ENCODE measurements at places on chromosomes 4 and X. TPM values are rescaled to one million over a fixed set of nuclear protein-coding genes. Genes with fewer than 3 reads are reported as not detected.

- DNase-seq = no peak
- no peaks in the 10 kb centered on the region for H3K36me3 ChIP-seq
- no peaks in the 10 kb centered on the region for H3K27me3 ChIP-seq
- H3K27ac ChIP-seq = no peak overlapping the region
- H3K4me3 ChIP-seq = no peak overlapping the region
These were observed 261.0 kb downstream of the BMPR1B start for GRCh38 chr4:95018785-95019184.

DNA sequence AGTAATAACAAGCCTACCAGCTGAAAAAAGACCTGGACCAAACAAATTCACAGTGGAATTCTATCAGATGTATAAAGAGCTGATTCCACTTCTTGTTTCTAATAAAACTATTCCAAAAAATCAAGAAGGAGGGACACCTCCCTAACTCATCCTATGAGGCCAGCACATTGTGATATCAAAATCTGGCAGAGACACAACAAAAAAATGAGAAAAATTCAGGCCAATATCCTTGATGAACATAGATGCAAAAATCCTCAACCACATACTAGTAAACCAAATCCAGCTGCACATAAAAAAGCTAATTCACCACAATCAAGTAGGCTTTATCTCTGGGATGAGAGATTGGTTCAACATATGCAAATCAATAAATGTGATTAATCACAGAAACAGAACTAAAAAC is 147.9 kb upstream of the NEIL3 start:
- DNase-seq = no peak
- peaks cover 14% of the 10 kb centered on the region for H3K4me1 ChIP-seq
- H3K27ac ChIP-seq = no peak overlapping the region
- H3K36me3 ChIP-seq = peaks cover 5% of the 10 kb centered on the region
- peaks cover 2% of the 10 kb centered on the region for H3K27me3 ChIP-seq

Gene PDE6B
- total RNA-seq = 13.3 TPM

Gene FHIP1A
- total RNA-seq = not detected

DNA sequence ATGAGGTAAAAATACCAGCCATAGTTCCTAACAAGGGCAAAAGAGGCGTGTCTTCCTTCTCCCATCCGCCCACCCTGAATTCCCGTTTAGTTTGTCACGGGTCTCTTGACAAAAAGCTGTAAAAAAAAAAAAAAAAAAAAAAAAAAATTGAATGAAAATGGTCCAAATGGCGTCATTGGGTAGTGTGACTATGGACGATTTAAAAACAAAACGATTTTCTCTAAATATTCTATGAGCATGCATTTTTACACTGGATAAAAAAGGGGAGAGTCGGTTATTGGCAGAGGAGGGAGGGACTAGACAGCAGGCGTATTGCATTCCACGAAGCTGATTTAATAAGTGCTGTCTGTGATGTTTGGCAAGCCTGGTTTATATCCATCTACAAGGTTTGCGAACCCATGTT is at the start of gene FAM133A:
TSS of gene FAM133A (plus strand) at position 338 of the 403 bp plus-strand sequence. CDS start 35,214 bp downstream, outside the sequence.
- H3K4me3 ChIP-seq = peak within 1 kb of the TSS; percentile 83
- peak within 1 kb of the TSS; percentile 47 for H3K27ac ChIP-seq
- no peaks in the 10 kb centered on the region for H3K36me3 ChIP-seq
- no peaks in the 10 kb centered on the region for H3K4me1 ChIP-seq
- no peak for DNase-seq

Gene ABLIM2
- 0.60 TPM for total RNA-seq

GRCh38 chr4:185576962-185577950 is 41.9 kb upstream of the PDLIM3 start:
- peaks cover 8% of the 10 kb centered on the region for H3K27me3 ChIP-seq
- no peak overlapping the region for H3K4me3 ChIP-seq
- no peaks in the 10 kb centered on the region for H3K4me1 ChIP-seq
- no peaks in the 10 kb centered on the region for H3K36me3 ChIP-seq
- H3K27ac ChIP-seq = no peak overlapping the region

DNA sequence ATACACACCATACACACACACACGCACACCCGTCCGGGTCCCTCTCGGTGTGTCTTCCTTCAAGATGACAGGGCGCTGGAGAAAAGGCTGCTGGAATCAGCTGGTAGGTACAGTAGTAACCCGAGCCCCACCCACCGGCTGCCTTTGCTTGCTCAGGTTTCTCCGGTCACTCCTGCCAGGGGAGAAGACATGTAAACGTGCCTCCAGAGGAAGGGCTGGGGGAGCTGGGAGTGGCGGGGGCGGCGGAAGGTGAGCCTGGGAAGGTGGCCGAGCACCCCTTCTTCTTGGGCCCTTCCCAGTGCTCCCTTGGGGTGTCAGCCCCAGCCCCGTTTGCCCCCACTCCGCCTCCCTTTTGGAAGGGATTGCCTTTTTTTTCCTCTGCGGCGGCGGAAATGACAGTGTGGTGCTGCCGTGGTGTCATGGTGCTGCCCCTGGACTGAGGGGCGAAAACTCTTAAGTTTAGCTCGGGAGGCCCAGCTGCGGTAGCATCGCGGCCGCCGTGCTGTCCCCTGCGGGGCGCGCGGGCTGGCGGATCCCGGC is at the start of gene MID2:
TSS of gene MID2 (plus strand) at position 169 of the 540 bp plus-strand sequence. CDS start 561 bp downstream, outside the sequence.
- H3K27ac ChIP-seq = no peak within 1 kb of the TSS
- no peaks in the 10 kb centered on the region for H3K36me3 ChIP-seq
- H3K4me1 ChIP-seq = peaks cover 25% of the 10 kb centered on the region

Gene PAGE5
- total RNA-seq = not detected

Gene FAM236A
- not detected for total RNA-seq

GRCh38 chr4:125770814-125771398 is 456.2 kb downstream of the FAT4 start:
- no peak overlapping the region for H3K4me3 ChIP-seq
- H3K27ac ChIP-seq = no peak overlapping the region
- no peaks in the 10 kb centered on the region for H3K4me1 ChIP-seq
- no peaks in the 10 kb centered on the region for H3K36me3 ChIP-seq

DNA sequence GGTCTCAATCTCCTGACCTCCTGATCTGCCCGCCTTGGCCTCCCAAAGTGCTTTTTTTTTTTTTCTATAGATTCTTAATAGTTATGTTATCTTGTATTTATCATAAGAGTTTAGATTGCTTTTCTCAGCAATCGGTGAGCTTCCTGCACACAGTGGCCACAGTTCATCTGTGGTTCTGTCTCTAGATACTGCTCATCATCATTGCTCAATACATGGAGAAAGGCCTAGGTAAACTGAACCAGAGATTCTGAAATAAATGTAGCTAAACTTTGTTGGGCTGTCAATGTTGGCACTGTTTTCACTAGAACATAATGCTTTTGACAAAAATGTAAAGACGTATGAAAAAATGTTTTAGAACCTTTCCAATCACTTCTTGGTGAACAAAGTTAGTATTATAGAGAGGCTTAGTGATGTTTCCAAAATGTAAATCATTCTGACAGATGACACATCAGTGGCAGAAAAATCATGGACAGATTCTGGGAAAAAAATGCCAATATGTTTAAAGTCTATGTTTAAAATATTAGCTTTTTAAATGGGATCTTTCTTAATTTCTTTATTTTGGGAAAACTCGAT is 50.0 kb upstream of the LIMCH1 start:
- H3K36me3 ChIP-seq = no peaks in the 10 kb centered on the region
- H3K27ac ChIP-seq = no peak overlapping the region
- no peaks in the 10 kb centered on the region for H3K4me1 ChIP-seq
- H3K27me3 ChIP-seq = no peaks in the 10 kb centered on the region

DNA sequence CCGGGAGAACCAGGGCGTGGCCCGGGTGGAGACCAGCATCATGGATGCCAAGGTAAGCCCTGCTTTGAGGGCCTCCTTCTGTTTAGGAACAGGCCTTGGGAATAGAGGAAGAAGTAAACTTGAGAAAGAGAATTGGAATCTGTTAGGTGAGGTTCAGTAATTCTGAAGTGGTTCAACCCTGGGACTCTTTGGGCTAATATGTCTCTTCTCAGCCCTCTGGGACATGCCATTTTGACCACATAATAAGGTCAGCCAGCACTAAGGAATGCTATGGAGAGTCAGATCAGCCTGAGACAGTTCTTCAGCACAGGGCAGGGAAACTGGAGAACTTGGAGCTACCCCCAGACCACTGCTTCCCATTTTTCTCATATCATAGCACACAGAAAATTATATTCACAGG is 63.3 kb upstream of the PRPS1 start:
- peaks cover 4% of the 10 kb centered on the region for H3K4me1 ChIP-seq
- no peak overlapping the region for H3K27ac ChIP-seq
- no peak overlapping the region for H3K4me3 ChIP-seq
- no peak for DNase-seq

DNA sequence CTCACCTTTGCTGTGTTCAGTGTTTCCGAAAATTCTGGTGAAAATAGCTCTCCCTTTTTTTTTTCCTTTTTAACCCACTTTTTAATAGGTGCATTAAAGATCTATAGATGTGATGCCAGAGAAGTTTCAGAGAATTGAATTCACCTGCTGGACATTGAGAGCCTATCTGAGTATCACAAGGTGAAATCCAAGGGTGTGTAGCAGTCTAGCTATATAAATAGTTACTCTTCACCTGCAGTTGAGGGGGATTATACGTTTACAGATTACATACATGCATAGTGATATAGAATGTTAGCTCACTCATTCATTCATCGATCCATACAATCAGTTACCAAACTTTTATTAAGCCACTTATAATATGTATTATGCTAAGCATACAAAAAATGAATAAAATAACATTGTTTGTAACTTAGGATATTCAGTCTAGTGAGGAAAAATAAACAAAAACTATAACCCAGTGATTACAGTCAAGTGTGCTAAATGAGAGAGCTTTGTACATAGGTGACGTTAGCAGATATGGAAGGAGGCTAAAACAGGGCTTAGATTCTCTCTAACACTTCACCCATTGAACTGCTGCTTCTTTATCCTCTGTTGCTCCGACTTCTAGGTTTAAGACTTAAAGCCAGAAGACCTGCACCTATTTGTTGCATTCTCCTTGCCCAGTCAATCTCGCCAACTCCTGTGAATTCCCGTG is 769.0 kb downstream of the STIM2 start:
- no peaks in the 10 kb centered on the region for H3K27me3 ChIP-seq
- no peaks in the 10 kb centered on the region for H3K4me1 ChIP-seq
- no peak overlapping the region for H3K27ac ChIP-seq
- DNase-seq = no peak

DNA sequence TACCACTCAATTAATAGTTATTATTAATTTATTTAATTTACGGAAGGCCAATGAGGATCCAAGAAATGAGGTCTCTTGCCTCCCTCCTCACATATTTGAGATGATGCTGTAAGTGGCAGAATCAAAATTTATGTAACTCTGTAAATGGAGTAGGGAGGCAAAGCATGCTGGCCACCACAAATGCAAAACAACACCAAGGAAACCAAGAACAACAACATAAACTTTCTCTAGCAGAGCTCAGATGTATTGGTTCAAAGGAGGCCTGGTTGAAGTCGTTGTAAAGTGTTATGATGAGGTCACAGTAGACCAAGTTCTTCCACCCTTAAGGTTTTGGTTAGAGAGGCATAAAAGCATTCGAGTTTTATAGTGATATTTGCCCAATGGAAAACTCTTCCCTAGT is 194.8 kb upstream of the FAT1 start:
- H3K36me3 ChIP-seq = no peaks in the 10 kb centered on the region
- H3K4me1 ChIP-seq = no peaks in the 10 kb centered on the region
- no peak for DNase-seq
- H3K27ac ChIP-seq = no peak overlapping the region

GRCh38 chr4:84684361-84684760 is 101.4 kb downstream of the CDS1 start:
- DNase-seq = no peak
- peaks cover 18% of the 10 kb centered on the region for H3K4me1 ChIP-seq
- no peaks in the 10 kb centered on the region for H3K36me3 ChIP-seq
- H3K4me3 ChIP-seq = no peak overlapping the region

GRCh38 chr4:3851211-3851610 is 85.0 kb downstream of the ADRA2C start:
- no peaks in the 10 kb centered on the region for H3K36me3 ChIP-seq
- DNase-seq = no peak
- no peaks in the 10 kb centered on the region for H3K27me3 ChIP-seq
- H3K4me3 ChIP-seq = no peak overlapping the region
- no peak overlapping the region for H3K27ac ChIP-seq

Gene NOX1
- not detected for total RNA-seq

Gene CTAG1B
- total RNA-seq = not detected

Gene CD99L2
- total RNA-seq = 12.0 TPM

Gene OTOP1
- not detected for total RNA-seq

Gene RNF4
- 99.0 TPM for total RNA-seq

Gene IQSEC2
- total RNA-seq = 0.14 TPM

DNA sequence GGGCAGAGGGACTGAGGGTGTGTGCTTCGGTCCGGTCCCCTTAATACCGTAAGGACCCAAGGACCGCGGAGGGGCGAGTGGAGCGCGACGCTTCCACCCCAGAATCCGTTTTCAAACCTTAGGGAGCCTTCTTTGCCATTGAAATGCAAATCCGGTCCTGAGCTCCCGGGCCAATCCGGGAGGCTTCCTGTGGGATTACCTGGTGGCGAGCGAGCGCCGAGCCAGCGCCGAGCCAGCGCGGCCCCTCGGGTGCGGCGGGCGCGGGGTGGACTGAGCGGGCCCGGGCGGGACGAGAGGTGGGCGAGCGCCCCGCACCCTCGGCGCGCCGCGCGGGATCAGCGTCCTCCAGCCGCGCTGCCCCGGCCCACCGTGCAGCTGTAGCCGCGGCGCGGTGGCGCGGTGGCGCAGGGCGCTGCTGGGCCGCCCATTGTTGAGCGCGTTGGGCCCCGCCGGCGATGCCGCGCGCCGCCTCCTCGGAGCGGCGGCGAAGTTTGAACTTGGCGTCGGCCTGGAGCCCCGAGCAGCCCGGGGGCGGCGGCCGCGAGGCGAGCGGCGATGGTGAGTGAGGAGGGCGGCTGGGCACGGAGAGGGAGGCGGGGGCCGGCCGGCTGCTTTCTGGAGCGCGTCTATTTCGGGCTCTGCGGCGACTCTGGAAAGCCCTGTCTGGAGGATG is 208.7 kb downstream of the SOWAHB start:
- H3K36me3 ChIP-seq = no peaks in the 10 kb centered on the region
- H3K4me1 ChIP-seq = peaks cover 8% of the 10 kb centered on the region
- DNase-seq = no peak
- H3K4me3 ChIP-seq = no peak overlapping the region

DNA sequence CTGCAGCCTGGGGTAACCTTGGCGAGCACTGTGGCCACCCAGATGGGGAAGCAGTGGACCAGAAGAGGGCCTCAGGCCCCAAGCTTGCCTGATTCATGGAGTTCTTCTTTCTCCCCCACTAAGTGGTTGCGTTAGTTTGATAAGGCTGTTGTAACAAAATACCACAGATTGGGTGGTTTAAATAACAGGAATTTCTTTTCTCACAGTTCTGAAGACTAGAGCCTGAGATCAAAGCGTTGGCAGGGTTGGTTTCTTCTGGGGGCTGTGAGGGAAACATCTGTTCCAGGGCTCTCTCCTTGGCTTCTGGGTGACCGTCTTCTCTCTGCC is 105.7 kb upstream of the GATB start:
- H3K27ac ChIP-seq = no peak overlapping the region
- H3K4me3 ChIP-seq = no peak overlapping the region
- no peaks in the 10 kb centered on the region for H3K4me1 ChIP-seq
- no peaks in the 10 kb centered on the region for H3K36me3 ChIP-seq
- DNase-seq = no peak
- H3K27me3 ChIP-seq = peaks cover 9% of the 10 kb centered on the region

Gene CITED1
- total RNA-seq = not detected

Gene PABPC1L2B
- not detected for total RNA-seq

Gene EDA
- 0.57 TPM for total RNA-seq

GRCh38 chrX:120522820-120523219 is 37.9 kb downstream of the CUL4B start:
- H3K4me1 ChIP-seq = no peaks in the 10 kb centered on the region
- H3K4me3 ChIP-seq = no peak overlapping the region
- H3K27ac ChIP-seq = no peak overlapping the region
- no peak for DNase-seq
- no peaks in the 10 kb centered on the region for H3K27me3 ChIP-seq

GRCh38 chrX:134760650-134761049 is 102.4 kb upstream of the PLAC1 start:
- H3K27ac ChIP-seq = no peak overlapping the region
- H3K36me3 ChIP-seq = no peaks in the 10 kb centered on the region
- H3K27me3 ChIP-seq = peaks cover 2% of the 10 kb centered on the region

Gene MAGEE2
- total RNA-seq = not detected

All from activated T-helper 2 cell treated with anti-CD3 and anti-CD28 coated beads, Interferon-gamma antibody, Interleukin-2, Interleukin-4, amounts not matched to agents 10 μg/mL and 5 μg/mL and 100 μg/mL, durations not matched to agents 14 hours and 24 hours and 36 hours (primary cell).